ENCODE measurements at places on chromosomes 1 and 21.

- DNase-seq: no peak
These were observed 83.8 kb downstream of the TPR start for GRCh38 chr1:186291271-186291670.

- DNase-seq: no peak
These were observed 7.0 kb downstream of the ALDH4A1 start for GRCh38 chr1:18895317-18895716.

- no peak for DNase-seq
These were observed 179.9 kb downstream of the COL24A1 start for GRCh38 chr1:85976516-85977205.

- no peak for DNase-seq
These were observed 46.6 kb downstream of the WLS start for GRCh38 chr1:68185743-68186142.

DNA sequence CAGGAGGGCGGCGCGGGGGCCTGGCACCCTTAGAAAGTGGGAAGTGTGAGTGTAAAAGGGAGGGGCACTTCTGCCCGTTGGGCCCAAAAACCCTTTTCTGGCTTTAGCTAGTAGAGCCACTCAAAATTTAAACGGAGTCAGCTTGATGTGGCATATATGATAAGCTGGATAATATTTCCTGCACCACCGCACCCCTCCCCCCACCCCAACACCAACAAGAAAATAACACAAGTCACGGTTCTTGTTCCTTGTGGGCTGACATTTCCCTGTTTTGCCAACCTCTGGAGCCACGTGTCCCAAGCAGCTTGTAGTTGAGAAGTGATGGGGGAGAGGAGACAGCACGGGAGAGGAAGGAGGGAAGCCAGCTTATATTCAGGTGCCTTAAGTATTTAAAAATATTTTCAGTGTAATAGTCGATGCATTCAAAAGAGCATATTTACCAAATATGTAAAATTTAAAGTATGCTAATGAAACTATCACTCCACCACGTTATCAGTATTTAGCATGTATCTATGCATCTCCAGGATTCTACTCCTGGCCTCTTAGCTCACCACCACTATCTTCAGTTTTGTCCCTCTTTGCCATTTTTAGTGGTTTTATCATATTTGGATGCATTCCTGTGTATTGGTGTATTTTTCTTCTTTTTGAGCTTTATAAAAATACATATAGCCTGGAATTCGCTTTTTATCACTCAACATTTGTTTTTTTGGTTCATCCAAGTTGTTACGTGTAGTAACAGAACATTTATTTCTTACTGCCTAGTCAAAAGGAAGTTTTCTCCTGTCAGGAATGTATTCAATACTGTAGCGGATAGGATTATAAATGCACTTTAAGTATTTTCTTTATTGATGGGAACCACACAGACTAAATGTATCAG, 773 bp upstream of the DDX59 start:
- peak; percentile 34 for DNase-seq

- peak; percentile 82 for DNase-seq
These were observed 623.9 kb upstream of the NR5A2 start for GRCh38 chr1:199403531-199404116.

GRCh38 chr1:206439205-206439604, 31.1 kb upstream of the IKBKE start:
- no peak for DNase-seq

DNA sequence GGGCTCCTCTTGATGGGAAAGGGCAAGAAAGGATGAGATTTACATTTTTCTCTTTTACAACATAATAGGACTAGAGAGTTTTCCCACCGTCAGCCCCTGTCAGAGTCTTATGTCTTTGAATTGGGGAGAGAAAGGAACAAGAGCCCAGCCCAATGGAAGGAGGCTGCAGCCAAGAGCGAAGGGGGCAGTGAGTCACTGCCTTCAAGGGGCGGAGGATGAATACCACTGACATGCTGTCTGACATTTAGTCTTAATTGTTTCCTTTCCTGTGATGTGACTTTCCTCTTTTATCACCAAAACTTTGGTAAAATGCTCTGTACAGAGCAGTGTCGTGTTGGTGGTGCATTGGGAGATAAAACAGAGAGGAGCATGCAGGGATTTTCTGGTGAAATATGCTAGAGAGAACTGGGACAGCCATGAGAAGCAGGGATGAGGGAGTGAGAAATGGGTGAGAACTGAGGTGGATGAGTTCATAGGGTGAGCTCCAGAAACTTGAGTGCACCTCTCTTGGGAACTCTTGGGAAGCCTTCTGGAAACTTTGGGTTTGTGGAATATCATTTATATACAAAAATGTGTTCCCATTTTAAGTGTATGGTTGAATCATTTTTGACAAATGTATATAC, 179.9 kb upstream of the FGGY start:
- DNase-seq: no peak

- no peak for DNase-seq
These were observed 233.4 kb downstream of the DSCAM start for GRCh38 chr21:40613546-40614030.

GRCh38 chr1:215287362-215287761, 204.8 kb downstream of the KCNK2 start:
- DNase-seq: no peak

DNA sequence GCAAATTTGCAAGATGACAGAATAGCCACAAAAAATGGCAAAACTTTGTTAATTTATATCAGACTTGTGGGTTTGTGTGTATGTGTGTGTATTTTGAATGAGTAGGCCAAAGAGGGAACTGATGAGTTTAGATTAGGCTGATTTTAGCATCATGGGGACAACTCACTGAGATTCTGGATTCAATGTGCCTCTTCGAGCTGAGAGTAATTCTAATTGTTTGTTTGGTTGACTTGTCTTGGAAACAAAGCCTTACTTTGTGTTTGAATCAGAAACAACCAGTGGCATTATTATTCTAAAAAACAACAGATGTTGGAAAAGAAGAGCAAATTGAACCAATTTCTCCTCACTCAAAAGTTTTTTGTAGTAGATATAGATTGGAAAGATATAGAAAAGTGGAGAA, 40.5 kb upstream of the C21orf91 start:
- DNase-seq: no peak

DNA sequence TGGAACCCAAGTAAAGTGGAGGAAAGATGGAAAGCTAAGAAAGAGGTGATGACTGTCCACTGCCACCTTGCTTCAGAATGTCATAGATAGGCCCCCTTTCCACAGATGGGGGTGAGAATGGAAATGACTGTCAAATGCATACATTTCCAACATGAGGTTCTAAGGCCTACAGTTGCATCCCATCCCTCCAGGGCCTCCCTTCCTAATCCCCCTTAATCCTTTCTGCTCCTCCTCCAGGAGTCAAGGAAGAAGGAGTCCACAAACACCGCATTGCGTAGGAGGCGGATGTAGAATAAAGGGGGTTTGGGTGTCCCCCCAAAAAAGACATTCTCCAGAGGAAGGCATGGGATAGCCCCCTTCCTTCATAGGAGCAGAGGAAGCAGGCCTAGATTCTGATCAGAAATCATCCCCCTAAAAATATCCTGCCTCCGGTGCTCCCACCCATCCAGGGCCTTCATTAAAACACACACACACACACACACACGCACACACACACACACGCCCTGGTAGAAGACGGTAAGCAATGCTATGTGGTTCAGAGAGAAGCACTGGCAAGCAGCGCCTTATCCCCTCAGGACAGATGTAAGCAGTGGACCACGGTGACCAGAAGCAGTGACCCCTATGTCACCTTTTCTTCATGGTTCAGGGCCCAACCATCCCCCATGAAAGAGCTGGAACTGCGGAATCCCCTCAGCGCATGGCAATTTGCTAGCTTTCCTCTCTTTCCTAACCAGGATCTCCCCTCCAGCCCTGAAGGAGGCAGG, 2.0 kb downstream of the SV2A start:
- DNase-seq: no peak

DNA sequence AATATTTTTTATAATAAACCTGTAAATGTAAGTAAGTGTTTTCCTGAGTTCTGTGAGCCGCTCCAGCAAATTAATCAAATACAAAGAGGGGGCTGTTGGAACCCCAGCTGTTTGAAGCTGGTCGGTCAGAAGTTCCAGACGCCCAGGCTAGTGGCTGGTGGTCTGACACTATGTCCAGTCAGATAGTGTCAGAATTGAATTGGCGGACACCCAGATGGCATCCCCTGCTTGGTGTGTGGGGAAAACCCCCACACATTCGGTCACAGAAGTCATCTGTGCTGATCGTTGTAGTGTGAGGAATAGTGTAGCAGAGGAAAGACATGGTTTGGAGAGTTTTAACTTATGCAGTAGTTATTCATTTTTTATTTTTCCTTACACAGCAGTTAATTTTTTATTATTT, 32.4 kb downstream of the TBCE start:
- DNase-seq: no peak

DNA sequence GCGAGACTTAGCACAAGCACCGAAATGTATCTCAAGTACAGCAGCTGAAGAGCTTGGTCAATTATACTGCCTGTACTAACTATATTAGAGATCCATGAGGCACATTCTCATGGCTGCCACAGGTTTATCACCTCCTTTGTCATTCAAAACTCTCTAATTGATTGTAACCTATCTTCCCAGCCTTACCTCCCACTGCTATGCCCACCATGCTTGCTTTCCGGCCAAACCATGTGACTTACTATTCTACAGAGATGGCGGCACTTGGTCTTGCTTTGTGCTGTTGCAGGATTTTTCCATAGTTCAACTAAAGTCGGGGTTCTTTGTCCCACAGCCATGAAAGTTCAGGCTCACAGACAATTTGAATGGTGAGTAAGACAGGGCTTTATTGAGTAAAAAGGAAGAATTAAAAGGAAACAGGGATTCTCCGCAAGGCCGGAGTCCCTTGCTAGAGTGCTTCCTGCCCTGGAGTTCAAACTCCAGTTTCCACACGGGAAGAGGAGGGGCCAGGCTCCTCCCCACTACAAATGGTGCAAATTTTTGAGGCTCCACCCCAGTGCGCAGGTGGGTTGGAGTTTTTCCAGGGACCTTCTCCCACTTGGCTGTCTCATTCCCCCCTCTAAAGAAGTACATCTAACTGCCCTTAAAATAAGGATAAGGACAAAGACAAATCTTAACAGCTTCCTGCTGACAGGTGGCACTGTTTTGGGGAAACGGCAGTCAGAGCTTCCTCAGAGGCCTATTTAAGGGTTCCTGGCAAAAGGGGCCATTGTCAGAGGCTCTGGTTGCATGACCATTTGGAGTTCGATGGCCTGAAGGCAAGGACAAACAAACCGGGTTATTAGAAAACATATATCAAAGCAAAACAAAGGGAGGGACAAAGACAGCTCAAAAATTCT, 28.7 kb downstream of the FMO2 start:
- no peak for DNase-seq

GRCh38 chr1:165937829-165938228, 110.4 kb downstream of the UCK2 start:
- DNase-seq: no peak

DNA sequence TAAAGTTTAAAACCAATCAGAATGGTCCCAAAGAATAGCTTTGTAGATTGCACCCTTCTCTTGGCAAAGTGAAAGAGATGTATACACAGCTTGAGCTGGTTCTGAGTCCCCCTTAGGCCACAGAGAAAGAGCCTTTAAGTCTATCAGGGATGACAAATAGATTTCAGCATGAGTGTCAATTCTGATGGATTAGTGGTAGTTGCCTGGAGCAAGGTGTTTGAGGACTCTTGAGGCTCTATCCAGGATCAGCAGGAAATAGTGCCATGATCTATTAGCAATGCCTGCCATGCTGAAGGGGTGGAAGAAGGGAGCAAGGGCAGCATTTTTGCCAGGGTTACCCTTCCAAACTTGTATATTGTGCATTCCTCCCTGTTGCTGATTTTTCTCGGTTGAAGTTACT, 116.6 kb downstream of the ATG4C start:
- DNase-seq: no peak

Data from retinal pigment epithelial cell (primary cell).